Tongue (tissue), 3 donors: ENCODE measurements at places on chromosomes 2 and 18.

- peak; percentile 95 for DNase-seq
These were observed 86.6 kb downstream of the TMEM182 start for GRCh38 chr2:102848366-102848839.

DNA sequence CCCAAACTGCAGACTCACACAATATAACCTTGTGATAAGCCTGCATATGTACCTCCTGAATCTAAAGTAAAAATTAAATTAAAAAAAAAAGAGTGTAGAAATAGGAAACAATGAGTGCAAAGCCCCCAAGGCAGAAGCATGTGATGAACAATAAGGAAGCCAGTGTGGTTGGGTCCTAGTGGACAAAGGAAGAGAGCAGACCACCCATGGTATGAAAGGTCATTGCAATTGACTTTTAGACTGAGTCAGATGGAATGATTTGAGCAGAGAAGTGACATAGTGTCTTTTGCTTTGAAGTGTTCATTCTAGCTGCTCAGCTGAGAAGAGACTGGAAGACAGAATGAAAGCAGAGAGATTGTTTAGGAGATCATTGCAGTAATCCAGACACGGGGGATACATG lies 417.1 kb downstream of the RAD51AP2 start:
- no peak for DNase-seq

GRCh38 chr2:30636311-30636710 lies 170.9 kb downstream of the CAPN13 start:
- DNase-seq = no peak

DNA sequence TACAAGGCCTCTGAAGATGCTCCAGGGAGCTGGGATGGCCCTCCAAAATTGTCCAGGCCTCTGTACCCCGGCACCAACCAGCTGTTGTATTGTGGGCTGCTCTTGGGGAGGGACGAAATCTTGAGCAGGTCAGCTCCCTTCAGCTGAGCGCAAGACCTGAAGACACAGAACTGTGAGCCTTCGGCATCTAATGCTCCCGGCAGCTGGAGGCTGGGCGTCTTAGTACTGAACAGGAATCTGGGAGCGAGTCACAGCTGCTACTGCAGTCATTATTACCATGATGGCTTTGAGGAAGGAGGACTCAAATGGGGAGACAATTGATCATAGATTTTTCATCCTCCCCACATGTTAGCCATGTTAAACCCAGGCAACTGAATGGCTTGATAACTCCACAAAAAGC lies 83.0 kb upstream of the LTBP1 start:
- no peak for DNase-seq

GRCh38 chr2:98175811-98176210 lies 88.8 kb downstream of the VWA3B start:
- peak; percentile 71 for DNase-seq

DNA sequence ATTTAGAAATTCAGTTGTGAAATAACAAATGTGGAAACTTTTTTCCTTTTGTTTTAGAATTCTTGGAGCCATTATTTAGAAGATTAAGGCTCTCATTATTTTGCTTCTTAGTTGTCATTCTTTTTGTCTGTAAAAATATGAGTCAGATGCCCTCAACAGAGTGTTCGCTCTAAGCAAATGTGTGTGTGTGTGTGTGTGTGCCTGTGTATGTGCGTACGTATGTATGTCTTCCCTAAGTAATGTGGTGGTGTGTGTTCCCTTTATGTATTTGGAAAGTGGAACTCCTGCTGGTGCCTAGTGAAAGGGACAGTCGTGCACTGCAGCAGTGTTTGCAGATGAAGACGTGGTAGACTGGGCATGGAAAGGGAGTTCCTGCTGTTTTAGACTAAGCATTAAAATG lies 27.5 kb downstream of the ZNF407 start:
- DNase-seq = no peak
